ENCODE measurements at places on chromosomes 12 and 14. TPM values are rescaled to one million over a fixed set of nuclear protein-coding genes. Genes with fewer than 3 reads are reported as not detected.

- DNase-seq: no peak
Observed at GRCh38 chr14:68762953-68763764, 29.7 kb downstream of the ZFP36L1 start.

DNA sequence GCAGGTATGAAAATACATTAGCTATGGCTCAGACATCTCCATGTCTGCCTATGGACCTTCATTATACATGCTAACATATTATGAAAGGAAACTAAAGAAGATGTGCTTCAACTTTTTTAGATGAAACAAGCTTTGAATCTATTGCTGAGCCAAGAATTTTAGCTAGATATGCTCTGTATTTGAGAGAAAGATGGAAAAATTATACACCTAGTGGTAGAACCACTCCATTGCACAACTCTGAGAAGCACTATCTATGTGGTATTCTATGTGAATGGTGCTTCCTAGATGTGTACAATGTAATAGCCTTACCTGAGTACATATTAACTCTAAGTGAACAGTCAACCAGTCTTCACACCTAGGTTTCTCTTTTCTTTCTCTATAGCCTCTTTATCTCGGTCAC, 17.3 kb downstream of the EPYC start:
- no peak for DNase-seq

DNA sequence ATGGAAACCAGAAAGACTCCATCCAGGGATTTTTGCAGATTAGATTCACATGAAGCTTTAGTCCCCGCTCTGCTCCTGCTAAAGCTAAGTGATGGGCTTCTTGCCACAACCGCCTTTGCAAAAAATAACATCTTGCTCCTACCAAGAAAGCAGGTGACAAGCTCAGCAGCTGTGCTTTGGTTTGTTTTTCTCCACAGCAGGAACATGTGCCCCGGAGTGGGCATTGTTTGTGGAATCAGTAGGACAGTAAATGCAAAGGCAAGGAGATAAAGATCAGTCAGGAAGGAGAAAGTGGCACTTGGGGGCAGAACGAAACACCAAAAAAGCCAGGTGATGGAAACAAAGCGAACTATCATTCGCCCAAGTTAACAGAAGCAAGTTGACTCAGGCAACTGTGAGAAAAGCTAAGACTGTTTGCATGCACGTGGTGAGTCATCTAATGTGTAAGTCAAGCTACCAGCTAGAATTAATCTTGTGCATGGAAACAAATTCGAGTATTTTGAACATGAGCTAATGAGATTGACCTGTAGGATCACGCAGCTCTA, 165.5 kb upstream of the PLXNC1 start:
- DNase-seq: no peak

DNA sequence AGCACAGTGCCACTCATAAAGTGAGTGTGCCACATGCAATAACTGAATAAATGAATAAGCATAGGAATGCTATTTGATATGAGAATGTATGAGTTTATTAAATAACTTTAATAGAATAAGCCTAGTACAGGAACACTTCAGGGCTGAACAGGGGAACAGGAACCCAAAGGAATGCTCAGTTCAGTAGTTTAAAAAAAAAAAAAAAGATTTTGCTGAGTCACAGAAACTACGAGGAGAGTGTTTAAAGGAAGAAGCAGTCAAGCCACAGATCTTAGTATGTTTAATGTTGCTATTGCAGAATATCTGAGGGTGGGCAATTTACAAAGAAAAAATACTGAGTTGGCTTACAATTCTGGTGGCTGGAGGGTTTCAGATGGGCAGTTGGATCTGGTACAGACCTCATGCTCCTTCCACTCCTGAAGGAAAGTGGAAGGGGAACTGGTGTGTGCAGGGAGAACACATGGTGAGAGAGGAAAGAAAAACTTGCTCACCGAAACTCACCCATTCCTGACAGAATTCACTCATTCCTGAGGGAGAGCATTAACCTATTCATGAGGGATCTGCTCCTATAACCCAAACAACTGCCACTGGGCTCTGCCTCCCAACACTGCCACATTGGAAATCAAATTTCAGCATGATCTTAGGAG, 880.3 kb upstream of the MGAT4C start:
- no peak for DNase-seq

DNA sequence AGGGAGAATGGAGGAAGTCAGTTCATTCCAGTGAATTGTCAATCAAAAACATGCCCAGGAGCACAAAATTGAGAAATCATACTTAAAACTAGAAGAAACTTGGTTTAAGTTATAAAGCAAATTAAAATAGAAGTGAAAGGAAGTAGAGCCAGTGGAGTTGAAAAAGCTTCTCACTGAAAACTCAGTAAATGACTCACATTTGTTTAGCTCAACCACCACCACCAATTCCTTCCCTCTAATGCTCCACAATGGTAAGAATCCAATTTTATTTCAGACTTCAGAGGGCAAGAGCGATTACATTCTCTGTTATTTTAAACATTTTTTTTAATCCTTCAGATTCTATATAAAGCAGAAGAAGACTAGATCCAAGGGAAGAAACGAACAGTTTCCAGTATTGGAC, 19.4 kb downstream of the UTP20 start:
- no peak for DNase-seq

- DNase-seq: no peak
Observed at GRCh38 chr12:75658901-75659823, 147.8 kb upstream of the KRR1 start.

The FANCM gene
- polyA plus RNA-seq: 5.3 TPM

The OTUB2 gene
- polyA plus RNA-seq: 0.67 TPM

The SMOC1 gene
- 4.2 TPM for polyA plus RNA-seq
